ENCODE measurements at places on chromosomes 2 and 18.

DNA sequence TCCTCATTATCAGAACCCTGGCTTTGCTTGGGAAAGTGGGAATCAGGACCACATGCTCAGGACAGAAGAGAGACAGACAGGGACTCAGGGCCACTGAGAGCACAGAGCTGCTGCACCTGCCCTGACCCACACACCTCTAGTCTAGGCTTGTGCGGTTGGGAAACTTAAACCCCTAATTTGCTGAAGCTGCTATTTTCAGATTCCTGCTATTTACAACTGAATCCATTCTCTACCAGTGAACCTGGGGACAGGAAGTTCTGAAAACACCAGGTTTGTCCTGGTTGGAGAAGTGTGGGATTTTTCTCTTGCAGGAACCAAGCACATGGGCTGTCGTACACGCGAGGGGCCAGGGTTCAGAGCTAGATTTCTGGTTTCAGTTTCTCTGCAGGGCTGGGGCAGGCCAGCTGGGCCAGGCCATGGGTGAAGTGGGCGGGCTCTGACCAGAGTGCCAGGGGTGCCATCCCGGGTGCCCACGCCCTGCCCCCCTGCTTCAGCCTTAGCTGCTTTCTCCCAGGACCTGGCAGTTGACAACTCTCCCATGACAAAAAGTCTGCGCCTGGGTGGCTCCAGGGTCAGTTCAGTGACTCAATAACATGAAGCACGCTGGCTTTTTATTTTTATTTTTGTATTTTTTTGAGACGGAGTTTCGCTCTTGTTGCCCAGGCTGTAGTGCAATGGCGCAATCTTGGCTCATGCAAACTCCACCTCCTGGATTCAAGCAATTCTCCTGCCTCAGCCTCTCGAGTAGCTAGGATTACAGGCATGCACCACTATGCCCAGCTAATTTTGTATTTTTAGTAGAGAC is 51.3 kb upstream of the SLC1A4 start:
- no peak for DNase-seq

- DNase-seq: peak; percentile 35
These were observed 2.6 kb upstream of the RNF149 start for GRCh38 chr2:101310834-101311695.

- no peak for DNase-seq
These were observed 48.3 kb downstream of the THUMPD2 start for GRCh38 chr2:39730685-39731302.

- no peak for DNase-seq
These were observed 75.3 kb downstream of the REV1 start for GRCh38 chr2:99414566-99414965.

DNA sequence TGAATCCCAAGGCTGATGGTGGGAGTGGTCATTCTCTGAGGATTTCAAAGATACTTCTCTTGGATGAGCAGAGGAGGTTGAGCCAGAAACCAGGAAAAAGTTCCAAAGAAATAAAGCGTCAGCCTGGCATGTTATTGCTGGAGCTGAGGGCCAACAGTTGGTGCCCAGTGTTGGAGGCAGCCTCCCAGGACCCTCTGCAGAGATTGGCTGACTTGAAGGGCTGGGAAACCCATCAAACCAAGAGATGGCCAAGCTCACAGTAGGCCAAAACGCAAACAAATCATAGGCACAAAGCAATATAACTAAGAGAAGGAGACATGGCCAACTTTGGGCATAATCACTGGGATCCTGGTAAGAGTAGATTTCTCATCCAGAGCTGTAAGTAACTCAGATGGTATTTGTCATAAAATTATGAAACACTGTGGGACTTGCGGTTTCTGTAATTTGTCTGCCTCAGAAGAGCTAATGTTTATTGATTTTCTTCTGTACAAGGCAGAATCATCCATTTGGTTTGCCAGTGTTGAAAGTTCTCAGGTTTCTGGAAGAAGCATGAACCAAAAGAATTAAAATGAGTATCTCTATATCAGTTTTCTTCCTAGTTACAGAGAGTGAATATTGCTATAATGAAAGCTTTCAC is 108.3 kb downstream of the ATL2 start:
- DNase-seq: no peak

- no peak for DNase-seq
These were observed 294.4 kb upstream of the PIK3C3 start for GRCh38 chr18:41660654-41661053.

DNA sequence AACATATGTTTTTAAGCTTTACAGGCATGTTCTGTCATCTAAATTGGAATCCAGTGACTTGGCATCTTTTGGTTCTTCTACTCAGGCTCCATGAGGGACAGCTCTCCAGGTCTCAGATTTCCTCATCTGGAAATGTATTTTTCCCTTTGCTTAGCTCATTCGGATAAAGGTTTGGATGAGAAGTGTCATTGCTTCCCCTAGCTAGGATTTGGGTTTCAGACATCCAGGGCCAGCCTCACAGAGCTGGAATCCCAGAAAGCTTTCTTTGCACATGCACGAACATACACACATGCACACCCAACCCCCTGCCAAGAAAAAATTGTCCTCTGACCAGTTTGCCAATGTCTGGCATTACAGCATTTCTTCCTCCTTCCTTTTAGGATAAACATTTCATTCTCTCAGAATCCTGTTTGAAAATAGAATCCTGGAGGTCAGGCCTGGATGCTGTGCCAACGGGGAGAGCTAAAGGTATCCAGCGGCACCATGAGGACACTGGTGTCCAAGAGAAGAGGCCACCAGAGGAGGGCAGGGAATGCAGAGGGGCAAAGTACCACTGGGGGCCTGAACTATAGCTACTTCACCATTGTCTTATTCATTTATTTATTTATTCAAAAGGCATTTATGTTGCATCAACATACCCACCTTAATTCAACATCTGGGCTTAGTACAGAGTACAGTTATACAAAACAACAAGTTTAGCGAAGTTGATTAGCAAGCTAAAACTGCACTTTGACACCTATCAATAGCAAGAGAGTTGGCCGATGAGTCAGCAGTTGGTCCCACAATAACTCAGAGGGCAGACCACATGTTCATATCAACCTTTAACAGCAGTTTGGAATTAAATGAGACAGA is 97.9 kb upstream of the ATL2 start:
- DNase-seq: no peak

GRCh38 chr2:189673661-189674373 is 653 bp upstream of the ANKAR start:
- no peak for DNase-seq
